ENCODE measurements at places on chromosomes 5 and 9.

- DNase-seq: no peak
Observed at GRCh38 chr5:74295676-74296075, 344.9 kb downstream of the ENC1 start.

DNA sequence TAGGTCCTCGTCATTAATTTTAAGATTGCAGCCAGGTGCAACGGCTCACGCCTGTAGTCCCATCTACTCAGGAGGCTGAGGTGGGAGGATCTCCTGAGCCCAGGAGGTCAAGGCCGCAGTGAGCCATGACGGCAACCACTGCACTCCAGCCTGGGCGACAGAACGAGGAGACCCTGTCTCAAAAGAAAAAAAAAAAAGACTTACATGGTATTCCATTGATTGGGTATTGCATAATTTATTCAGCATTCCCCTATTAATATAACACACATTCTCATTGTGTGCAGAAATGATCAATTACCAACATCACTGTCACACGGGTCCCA is 62.9 kb downstream of the DUSP1 start:
- no peak for DNase-seq

DNA sequence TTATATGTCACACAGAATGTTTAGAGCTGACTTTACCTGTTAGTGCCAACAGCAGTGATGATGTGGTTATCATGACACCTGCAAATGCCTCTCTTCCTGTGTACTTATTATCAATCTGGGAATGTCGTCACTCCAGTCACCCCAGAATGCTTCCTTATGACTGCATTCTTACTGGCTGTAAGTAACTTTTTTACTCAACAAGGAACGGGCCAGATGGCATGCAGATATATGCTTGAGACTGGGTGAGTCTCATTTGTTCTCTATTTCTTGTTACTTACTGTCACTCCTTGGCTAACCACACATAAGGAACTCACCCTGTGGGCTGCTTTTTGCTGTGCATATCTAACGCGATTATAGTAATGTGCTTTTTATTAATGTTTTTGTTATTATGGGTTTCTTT is 385.5 kb upstream of the MEF2C start:
- DNase-seq: no peak

DNA sequence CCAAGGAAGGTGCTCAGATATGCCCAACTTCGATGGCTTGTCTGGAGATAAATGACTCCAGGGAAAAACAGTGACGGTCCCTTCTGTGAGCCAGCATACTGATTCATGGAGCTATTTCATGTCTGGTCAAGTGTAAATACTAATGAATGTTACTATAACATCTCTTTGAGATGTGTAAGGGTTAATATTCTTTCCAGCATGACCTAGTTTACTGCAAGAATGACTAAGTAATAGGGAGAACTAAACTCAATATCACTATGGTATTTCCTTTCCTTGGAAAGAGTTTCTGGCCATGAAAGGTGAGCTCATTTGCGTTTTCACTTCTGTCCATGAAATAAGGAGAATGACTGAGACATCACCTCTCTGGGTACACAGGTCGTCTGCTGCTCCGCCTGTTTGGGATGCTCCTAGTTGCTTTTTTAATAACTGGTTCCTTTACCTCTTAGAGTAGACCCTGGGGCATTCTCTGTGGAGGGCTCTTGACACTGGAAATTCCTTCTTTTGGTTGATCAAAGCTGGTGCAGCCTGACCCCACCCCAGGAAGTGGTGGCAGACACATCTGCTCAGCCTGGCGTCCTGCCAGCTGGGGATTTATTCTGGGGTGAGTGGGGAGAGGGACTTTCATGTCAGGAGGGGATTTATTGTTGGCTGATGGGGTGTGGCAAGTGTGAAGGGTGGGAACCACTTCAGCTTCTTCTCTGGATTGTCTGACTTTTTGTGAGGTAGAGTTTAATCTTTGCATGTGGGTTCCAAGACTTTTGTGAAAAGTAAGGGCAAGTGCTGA is 250.0 kb upstream of the MPDZ start:
- DNase-seq: no peak

DNA sequence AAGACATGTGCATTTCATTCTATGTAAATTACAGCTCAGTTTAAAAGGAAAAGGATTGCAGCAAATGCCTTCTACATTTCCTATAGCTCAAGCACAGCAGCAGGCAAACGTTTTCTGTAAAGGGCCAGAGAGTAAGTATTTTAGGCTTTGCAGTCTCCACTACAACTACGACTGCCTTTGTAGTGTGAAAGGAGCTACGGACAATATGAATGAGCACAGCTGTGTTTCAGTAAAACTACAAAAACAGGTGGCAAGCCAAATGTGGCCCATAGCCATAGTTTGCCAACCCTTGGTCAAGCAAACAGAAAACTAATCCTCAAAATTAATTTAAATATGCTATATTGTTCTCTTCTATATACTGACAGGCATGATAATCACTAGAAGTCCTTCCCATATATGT is 7.2 kb downstream of the PTBP3 start:
- DNase-seq: no peak

- DNase-seq: no peak
Observed at GRCh38 chr5:10913841-10914240, 152.8 kb upstream of the DAP start.

DNA sequence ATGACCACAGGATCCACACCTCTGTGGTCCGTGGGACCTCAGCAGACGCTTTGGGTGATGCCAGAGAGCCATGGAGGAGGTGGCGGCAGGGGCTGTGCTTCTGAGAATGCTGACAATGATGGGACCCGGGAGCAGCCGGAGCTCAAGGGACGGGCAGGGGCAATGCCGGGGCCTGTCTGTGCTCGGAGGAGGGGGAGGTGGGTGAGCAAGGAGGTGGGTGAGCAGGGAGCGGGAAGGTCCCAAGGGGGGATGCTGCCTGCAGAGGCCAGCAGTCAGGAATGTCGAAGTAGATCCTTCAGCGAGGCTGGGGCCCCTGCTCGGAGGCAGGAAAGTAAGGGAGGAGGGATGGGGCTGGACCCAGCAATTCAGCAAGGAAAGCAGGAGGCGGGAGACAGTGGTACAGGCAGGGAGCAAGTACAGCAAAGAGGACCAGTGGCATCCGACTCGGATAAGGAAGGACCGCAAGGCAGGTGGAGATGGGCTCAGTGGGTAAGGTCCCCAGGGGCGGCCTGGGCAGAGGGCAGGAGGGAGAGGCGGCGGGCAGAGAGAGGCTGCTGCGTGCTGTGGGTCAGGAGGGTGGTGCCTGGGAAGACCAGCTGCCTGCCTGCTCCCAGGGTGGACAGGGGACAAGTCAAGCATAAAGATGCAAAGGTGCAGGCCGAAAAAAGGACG is 49.0 kb downstream of the ADAMTS2 start:
- DNase-seq: no peak

- no peak for DNase-seq
Observed at GRCh38 chr5:66231508-66231907, 87.4 kb downstream of the SREK1 start.

DNA sequence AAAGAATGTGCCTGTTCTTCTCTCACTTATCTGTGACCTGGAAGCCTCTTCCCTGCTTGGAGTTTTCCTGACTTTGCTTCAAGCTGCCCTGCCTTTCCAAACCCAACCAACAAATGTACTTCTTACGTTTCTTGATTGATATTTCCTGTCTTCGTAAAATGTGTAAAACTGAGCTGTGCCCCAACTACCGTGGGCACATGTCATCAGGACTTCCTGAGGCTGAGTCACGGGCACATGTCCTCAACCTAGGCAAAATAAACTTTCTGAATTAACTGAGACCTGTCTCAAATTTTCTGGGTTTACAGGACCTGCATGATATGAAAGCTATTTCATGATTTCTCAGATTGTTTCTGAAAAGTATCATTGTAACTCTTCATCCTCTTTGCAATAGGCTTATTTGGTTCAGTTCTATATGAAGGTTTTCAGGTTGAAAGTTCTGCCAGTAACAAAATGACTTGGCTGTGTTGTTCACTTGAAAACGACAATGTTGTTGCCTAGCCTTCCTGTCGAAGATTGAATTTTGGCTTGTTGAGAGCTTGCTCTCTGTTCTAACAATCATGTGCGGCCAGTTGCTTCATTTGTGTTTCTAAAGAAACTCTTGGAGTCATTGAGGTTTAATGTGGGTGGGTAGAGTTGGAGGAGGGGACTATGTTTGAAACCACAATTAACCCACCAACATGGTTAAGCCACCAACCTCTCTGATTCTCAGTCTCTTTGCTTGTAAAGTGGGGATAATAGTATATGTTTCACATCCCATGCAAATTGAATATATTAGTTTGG is 145.6 kb downstream of the FBXL7 start:
- DNase-seq: no peak

DNA sequence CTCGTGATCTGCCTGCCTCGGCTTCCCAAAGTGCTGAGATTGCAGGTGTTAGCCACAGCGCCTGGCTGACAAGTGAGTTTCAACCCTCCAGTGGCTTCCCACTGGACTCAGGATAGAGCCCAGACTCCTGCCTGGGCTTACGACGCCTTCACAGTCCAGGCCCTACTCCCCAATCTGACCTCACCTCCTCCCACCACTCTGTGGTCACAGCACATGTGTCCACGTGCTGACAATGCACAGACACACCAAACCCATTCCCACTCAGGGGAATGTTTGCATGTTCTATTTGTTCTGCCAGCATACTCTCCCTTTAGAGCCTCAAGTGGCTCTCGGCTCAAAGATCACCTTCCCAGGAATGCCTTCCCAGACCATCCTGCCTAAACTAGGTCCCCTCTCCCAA is 31.1 kb upstream of the TRIM14 start:
- no peak for DNase-seq

DNA sequence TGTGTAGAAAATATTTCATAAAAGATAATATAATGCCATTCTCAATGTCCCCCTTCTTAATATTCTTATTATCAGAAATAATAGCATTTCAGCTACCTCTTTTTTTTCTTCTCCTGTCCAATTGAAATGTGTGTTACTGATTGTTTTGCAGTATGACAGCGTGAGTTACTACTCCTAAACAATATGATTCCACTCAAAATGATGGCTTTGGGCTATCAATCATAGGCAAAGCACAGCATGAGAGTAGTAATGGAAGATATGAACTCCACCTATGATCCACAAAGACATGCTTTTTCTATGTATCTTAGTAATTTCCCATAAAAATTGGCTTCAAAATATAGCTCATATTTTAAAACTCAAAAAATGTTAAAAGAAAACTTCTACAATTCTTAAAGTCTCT is 867.3 kb upstream of the NUDT12 start:
- DNase-seq: no peak

DNA sequence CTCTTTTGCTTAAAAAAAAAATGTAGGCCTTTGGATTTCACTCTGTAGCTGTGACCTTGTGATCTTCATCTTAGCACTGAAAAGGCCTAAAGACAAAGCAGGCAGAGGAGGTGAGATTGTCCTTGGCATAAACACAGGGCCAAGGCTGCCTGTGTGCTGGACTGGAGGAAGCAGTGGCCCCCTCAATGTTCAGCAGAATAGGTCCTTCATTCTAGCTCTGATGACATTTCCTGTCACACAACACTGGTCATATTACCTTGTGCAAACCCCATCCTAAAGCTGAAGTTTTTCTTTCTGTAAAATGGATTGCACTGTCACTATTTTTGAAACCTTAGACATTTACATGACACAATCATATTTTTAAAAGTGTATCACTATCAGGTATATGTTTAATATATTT is 147.4 kb downstream of the INSYN2B start:
- DNase-seq: no peak

DNA sequence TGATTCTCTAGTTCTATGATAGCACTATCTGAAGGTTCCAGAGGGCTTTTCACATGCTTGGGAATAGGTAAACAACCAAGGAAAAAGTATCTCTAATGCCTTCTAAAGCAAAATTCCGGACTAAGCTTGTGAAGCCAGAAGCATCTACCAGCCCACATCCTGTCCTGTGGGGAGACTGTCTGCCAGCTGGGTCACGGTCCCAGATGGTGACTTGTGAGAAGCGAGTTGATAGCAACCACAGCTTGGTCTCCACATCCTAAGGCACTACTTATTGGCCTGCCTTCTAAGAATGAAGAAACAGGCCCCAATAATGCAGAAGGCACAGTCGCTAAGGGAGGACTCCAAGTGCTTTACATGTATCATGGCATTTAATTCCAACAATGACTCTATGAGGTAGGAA is 184.1 kb upstream of the ADRA1B start:
- no peak for DNase-seq

DNA sequence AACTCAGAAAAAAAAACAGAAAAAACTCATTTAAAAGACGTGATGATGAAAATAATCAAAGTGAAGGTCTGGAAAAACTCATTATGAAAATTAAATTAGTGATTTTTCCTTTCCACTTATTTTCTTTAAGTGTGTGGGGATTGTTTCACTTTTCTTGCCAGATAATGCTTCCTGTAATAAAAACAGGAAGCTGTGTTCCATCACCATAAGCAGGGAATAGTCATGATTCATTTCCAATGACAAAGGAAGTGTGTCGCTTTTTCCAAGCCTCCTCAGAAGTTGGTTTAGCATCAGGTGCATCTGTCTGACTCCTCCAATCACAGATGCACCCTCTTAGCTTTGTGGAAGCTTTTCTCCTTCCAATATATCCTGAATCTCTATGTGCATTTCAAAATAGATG is 2068.7 kb downstream of the MAT2B start:
- no peak for DNase-seq

DNA sequence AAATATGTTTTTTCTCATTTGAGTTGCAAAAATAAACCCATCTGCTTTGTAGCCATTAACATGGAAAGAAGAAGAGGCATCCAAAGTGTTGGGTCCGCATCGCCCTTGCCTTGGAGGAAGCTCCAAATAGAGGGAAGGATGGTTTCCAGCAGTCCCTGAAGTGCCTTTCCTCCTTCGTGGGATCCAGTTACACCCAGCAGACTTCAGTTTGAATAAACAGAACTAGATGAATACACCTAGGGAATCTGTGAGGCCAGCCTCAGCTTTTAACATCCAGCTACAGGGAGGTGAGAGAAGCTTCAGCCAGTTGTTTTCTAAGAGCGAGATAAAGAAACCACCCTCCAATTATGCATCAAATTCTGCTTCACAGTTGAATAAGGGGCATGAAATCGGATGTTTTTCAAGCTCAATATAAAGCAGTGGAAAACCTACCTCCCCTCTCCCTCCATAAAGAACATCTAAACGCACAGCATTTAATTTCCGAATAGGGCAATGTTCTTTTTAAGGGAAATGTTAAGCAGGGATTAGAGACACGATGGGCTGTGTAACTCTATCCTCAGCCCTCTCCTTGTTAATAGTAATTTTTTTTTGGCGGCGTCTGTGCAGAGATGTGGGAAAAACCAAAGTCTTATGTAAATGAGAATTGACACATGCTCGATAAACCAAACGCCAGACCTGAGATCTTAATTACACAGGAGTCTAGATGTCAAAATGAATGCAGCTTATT is 264.7 kb downstream of the SLIT3 start:
- no peak for DNase-seq

DNA sequence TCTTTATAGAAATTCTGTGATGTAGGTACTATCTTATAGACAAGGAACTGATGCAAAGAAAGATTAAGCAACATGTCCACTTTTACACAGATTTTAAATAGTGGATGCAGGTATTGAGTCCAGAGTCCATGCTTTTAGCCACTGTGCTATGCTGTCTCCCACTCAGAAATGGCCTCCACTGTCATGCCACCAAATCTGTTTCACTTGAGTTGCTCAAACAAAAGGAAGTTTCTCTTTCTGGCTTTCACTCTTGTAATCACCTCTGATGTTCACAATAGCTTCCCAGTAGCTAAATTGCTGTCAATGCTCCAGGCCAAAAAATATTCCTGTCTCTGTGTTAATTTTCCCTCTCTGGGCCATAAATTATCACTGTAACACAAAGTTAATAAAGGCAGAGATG is 77.0 kb upstream of the RASA1 start:
- no peak for DNase-seq
